ENCODE measurements at places on chromosomes 1 and 21. TPM values are rescaled to one million over a fixed set of nuclear protein-coding genes. Genes with fewer than 3 reads are reported as not detected.

DNA sequence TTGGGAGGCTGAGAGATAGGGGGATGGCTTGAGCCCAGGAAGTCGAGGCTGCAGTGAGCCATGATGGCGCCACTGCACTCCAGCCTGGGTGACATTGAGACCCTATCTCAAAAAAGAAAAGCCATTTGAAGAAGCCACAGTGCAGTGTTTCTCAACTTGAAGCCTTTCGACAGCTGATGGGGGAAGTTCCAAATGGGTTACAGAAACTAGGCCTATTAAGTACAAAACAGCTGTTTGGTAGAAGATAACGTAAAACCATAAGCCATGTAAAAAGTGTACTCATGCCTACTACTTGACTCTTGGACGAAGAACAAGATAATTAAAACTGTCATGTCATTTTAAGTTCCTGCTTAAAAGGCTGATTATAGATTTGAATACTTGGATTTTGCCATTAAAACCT lies 16.6 kb downstream of the COPA start:
- DNase-seq, result no peak

DNA sequence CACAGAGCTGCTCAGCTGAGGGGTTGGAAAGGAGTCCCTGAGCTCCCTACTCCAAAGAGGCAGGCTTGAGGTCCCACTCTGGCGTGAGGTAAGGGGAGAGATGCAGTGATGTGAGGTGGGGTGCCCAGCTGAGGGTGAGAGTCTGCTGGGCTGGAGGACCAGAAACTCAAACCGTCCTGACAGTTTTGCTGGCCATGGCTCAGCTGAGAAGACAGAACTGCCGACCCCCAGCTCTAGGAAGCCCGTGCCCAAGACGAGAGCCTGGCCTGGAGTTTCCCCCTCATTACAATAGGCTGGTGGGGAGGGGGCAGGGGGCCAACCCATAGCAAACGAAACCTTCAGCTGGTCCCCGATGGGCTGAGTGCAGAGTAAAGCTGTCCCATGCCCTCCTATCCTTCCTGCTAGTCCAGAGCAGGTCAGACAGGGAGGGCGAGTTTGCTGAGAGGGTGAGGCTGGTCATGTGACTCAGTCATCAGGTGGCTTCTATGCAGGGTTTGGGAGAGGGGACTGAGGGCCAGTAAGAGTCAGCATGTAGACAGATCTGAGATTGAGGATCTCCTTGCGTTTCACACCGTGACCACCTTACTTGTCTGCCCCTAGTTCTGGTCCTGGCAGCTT lies 129.3 kb downstream of the PRDM2 start:
- no peak for DNase-seq

Gene GJA9
- total RNA-seq, result not detected

DNA sequence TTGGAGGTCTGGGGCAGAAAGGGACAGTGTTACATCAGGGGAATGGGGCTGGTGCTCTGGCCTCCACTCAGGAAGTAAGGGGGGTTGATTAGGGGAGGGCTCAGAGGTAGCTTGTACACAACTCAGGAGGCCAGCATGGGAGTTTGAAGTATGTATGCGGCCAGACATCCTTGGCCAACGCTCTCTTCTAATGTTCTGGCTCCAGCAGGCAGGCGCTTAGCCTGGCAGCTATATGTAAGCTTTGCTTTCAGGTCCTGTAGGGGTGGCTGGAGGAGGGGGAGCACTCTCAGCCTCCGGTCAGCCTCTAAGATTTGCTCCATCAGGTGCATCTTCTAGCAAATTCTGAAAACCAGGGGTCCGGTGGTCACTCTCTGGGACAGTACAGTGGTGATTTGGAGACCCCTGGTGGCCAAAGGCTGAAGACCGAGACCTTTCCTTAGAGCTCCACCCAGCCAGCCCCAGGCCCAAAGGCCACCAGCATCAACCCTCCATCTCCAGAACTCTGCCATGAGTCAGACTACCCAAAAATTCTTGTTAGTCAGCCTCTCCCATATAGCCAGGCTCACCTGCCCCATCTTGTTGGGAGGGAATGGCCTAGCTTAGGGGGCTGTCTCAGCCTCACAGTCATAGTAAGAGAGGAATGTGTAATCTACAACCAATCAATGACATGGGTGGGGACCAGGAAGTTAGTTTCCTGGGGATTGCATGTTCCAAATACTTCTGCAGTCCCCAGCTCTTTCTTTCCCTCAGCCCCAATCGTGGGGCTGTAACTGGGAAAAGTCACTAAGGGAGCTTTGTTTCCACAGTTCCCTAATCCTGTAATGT lies 9.7 kb upstream of the COL8A2 start:
- peak; percentile 41 for DNase-seq

DNA sequence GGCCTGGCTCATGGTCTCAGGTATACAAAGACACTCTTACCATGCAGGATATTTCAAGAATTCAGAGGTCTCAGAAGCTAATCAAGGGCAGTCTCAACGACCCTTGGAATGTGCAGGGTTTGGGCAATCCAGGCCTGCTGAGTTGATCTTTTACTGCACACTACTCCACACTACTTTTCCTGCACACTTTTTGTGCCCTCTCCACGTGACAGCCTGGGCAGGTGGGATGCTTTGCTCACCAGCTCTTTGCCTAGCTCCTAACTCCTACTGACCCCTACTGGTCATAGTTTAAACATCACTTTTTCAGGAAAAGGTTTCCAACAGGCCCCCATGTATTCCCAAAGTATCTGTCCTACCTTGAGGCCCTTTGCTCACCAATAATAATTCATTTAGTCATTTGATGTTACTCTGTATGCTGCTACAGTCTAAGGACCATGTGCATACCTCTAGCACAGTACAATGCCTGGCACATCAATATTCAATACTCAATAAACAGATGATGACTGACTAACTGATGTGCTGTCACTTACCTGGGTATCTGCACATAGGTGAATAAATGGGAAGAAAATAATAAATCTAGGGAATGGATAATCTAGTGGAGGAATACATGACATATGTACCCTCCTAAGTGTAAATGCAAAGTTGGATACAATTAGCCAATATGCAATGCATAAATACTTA lies 9.6 kb downstream of the DUSP23 start:
- DNase-seq, result no peak

GRCh38 chr1:221148660-221149059 lies 269.4 kb downstream of the HLX start:
- no peak for DNase-seq

DNA sequence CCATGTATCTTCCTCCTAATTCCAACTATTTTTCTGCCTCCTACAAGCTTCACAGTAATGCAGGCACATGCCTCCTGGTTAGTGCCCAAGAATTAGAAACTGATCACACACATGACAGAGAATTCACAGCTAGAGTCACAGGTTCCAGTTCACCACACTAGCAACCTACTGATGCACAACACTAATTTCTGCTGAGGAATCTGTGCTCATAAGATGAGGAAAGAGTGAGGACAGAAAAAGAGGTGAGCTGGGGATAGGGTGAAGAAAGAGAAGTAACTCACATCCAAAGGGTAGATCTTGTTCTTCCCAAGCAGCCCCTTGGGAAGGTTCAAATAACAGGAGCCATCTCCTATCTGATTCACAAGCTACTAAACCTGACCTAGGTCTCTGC lies 61.3 kb downstream of the PUM1 start:
- DNase-seq, result no peak

Gene LIPI
- total RNA-seq, result not detected

DNA sequence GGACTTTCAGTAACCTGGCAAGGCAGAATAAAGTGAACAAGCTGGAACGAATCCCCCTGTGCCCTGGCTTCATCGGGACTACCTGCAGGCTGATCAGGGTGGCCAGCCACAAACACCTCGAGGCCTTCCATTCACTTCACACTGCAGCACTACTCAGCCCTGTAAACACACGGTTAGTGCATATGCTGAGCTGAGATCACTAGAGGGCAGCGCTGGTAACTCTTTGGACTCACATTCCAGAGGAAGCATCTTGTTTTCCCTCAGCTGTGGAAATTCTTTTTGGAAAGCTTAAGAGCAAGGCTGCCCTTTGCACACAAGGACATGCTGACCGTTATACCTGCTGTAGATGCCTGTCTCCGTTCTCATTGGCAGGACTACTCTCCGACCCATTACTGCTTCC lies 32.1 kb downstream of the PCSK9 start:
- no peak for DNase-seq

DNA sequence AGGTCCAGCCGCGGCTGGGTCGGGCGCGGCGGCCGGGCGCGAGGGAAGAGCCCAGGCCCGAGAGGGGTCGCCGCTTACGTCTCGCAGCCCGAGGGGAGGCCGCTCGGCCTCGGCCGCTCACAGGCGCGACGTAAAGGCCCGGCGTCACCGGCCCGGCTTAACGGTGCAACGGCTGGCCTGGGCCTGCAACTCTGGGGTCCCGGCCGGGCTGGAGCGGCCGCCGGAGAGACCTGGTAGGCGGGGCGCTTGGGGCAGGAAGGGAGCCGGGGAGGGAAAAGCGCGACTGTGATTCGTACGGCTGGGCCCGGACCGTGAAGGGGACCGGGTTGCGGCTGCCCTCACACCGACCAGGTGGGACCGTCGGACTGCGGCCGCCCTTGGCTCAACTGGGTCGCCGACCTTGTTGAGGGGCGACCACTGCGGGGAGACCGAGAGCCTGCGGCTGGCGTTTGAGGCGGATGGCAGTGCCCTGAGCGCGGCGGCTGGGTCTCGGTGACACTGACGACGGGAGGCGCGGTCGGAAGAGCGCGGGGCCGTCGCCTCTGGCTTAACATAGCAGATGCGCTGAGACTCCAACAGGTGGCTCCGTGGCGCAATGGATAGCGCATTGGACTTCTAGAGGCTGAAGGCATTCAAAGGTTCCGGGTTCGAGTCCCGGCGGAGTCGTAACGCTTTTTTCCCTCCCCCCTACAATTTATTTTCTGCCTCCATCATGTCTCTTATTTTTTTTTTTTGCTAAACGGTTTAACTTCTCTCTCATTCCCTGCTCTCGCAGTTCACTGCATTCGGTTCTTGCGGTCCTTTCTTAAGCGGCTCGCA lies 31.8 kb downstream of the DNTTIP2 start:
- DNase-seq, result peak; percentile 83

- DNase-seq, result no peak
Measured at GRCh38 chr1:15427280-15427666, 11.0 kb upstream of the CTRC start.

GRCh38 chr1:184860985-184861754 lies 106.5 kb upstream of the EDEM3 start:
- DNase-seq, result no peak

DNA sequence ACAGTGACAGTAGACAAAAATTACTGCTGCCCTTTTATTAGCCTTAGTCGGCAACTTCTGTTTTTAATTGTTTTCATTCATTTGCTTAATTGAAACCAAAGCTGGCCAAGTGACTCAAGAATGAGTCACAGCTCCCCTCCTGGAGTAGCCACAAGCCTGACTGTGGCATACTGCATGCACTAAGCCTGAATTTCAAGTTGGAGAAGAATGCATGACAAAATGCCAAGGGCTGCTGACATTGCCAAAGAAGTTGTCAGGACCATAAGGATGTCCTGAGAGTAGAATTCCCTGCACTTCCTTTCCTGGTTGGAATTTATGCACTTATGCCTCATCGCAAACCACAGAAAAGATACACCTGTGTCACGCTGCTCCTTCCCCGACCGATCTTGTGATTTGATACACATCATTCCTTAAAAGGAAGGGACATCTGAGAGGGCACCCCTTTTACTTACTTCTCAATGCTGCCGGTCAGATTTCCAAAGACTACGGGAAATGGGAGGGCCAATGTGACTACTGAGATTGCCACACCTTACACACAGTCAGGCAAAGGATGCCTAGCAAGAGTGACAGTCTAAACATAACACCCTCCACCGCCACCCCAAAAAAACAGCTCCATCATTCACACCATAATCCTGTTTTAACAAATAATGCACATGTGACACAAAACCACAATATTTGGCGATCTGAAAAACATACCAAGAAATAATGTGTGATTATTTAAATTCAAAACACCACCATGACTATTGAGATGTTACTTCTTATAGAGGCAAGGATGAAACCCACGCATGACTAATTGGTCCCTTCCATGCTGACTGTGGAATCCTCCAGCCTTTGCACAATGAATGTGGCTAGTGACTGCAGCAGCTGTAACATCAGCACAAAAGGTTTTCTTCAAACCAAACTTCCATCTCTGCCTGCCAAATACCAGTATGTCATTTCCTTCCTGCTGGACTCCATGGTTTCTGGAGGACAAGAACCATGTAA lies 28.2 kb downstream of the VAV3 start:
- no peak for DNase-seq

- DNase-seq, result no peak
Measured at GRCh38 chr1:55153031-55153430, 62.1 kb downstream of the USP24 start.

Gene SLC9A1
- total RNA-seq, result 33.2 TPM

DNA sequence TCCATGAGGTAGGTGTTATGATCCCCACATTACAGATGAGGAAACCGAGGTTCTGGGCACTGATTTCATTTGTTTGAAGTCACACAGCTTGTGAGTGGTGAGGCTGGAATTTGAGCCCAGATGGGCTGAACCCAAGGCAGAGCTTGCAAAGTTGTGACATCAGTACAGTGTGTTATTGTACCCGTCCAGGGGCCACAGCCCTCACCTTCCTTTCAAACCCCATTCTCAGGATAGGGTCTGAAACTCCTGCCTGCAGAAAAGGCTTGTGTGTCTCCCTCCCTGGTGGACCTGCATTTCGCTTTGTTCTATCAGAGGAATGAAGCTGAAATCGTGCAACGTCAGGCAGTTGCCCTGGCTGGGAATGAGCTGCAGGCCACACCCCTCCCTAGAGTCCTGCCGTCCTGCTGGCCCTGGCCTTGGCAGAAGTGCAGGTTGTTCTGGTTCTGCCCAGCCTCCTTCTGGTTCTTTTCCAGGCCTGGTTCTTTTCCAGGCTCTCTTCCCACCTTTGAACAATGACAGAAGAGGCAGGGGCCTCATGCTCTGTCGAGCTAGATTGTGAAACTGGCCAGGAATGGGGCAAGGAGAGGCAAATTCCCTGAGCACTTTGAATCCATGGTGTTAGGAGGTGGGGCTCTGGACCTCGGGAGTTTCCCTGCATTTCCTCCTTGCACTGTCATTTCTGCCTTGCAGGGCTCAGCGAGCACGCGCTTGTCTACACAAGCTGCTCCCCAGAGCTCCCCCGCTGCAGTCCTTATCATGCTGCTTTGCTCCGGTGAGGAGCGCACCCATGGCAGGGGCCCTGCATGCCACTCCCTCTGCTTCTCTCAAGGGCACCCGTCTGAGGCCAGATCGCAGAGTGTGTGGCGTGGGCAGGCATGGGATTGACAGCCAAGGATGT lies 8.2 kb upstream of the MYOM3 start:
- no peak for DNase-seq

- no peak for DNase-seq
Measured at GRCh38 chr1:233514946-233515391, 98.9 kb upstream of the KCNK1 start.

DNA sequence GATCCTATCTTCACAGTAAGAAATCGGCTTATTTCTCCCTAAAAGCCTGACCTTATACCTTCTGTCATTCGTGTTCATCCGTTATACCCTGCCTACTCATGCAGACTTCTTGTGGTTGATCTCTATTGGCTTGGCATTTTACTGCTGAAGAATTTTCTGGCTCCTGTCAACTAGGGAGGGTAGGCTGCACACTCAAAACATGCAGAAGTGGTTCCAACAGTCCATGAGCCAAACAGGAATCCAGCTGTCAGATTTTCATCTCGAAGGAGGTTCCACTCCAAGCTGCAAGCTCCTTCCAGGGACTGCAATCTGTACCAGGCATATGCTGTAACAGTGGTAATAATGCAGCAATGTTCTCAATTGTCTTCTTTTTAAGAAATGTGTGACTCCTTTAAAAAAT lies 10.1 kb downstream of the DNAJC11 start:
- DNase-seq, result no peak

- no peak for DNase-seq
Measured at GRCh38 chr21:35338881-35339632, 290.0 kb upstream of the RUNX1 start.

Gene TACSTD2
- total RNA-seq, result 0.39 TPM

Data from dorsolateral prefrontal cortex (tissue), 122 donors.